ENCODE measurements at places on chromosomes 3 and 15. TPM values are rescaled to one million over a fixed set of nuclear protein-coding genes. Genes with fewer than 3 reads are reported as not detected.

PLSCR2 gene
- not detected for total RNA-seq

TMOD3 gene
- total RNA-seq = 49.8 TPM

GALK2 gene
- total RNA-seq = 53.0 TPM

CISH gene
- 1.2 TPM for total RNA-seq

ECT2 gene
- total RNA-seq = 21.8 TPM

PLA2G4F gene
- not detected for total RNA-seq

COL6A5 gene
- total RNA-seq = not detected

LSMEM2 gene
- total RNA-seq = not detected

TMEM212 gene
- total RNA-seq = not detected

ADAMTSL3 gene
- 0.72 TPM for total RNA-seq

SLCO2A1 gene
- total RNA-seq = 0.36 TPM

REC114 gene
- not detected for total RNA-seq
